ENCODE measurements at places on chromosomes 11 and 22.

GRCh38 chr11:1859004-1859403 lies 6.1 kb downstream of the LSP1 start:
- no peak for DNase-seq

DNA sequence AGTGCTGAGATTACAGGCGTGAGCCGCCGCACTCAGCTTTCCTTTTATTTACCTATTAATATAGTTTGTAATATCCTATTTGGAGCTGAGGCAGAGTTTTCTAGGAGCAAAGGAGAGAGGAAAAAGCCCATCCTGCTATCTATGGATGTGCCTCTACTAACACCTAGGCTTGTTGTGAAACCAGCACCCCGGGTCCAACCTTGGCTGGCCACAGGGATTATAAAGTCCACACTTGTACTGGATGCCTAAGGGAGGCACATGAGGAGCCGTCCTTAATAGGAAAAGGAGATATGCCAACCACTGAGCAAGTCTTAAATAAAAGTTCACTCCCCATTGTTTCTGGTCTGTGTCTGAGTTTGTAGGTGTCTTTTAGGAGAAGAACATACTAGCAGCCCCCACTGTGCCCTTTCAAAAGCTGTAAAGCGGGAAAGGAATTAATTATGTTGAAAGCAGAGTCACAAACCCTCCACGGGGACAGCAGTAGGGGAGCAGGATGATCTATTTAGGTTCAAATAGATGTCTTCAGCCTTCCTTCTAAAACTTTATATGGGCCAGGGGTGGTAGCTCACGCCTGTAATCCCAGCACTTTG lies 29.3 kb downstream of the RRP7A start:
- DNase-seq = no peak

DNA sequence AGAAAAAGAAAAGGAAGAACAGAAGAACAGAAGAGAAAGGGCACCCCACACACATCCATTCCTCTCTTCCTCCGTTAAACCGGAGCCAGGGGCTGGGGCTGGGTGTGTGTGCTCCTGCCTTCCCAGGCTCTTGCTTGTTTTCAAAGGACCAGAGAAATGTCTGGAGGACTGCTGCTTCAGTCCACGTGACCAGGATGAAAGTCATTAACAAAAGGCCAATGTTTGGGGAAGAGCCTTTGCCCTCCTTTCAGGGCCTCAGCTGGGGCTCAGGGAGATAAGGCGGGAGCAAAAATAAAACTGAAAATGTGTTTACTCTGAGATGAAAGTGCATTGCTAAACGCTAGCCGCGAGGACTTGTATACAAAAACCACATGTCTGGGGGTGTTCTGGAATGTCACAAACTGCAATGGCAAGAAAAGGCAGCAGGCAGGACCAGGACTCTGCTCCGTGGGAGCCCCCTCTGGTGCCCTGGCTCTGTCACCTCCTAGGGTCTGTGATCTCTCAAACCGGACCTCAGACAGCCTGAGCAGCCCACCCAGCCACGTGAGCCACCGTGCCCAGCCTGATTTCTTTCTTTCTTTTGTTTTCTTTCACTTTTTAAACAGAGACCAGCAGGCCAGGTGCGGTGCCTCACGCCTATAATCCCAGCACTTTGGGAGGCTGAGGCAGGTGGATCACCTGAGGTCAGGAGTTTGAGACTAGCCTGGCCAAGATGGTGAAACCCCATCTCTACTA lies 31.6 kb upstream of the MYH9 start:
- peak; percentile 17 for DNase-seq

DNA sequence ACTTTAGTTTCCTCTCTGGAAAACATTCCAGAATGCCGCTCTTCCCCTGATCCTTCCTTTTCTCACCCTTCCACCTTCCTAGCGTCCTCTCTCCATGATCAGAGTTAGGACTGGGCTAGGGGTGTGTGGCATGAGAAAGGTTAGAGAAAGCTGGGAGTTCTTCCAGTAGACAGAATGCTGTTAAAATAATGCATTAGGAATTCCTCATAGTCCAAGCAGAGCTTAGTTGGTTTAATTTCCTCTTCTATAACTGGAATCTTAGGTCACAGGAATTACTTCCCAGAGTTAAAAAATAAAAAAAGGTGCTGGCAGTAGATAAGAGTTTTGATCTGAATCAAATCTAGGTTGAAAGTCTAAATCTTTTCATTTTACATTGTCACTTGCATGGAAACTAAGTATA lies 37.2 kb upstream of the ADORA2A start:
- DNase-seq = no peak

- no peak for DNase-seq
These were observed 25.4 kb downstream of the YPEL1 start for GRCh38 chr22:21710156-21710555.
